ENCODE measurements at places on chromosomes 7 and 10.
A peak's percentile ranks its signal among the peaks of the same experiment; 100 is the strongest.

GRCh38 chr10:930625-931325, 730 bp downstream of the LARP4B start:
- peak; percentile 60 for DNase-seq

- DNase-seq = no peak
Observed at GRCh38 chr7:133773601-133774000, 353.5 kb upstream of the LRGUK start.

- DNase-seq = no peak
Observed at GRCh38 chr7:16404636-16405035, 16.7 kb downstream of the CRPPA start.

- no peak for DNase-seq
Observed at GRCh38 chr10:93280699-93281366, 201.3 kb downstream of the MYOF start.

- no peak for DNase-seq
Observed at GRCh38 chr7:28272461-28272877, 91.9 kb upstream of the JAZF1 start.

GRCh38 chr10:95295031-95295755, 4.4 kb upstream of the PDLIM1 start:
- peak; percentile 78 for DNase-seq

DNA sequence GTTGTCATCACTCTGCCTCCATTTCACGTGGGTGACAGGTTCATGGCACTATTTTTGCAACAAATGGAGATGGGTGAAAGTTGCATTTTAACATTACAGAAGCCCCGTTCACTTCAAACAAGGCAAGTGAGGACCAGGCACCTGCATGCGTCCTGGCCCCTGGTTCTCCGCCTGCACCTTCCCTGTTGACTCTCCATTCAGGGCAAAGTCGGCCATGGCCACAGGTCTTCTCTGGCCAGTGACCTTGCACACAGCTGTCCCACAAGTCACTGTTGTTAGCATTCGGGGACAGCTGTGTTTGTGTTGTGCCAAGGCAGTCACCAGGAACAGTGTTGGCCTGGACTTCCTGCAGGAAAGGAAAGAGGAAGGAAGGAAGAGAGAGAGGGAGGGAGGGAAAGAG, 554.9 kb downstream of the TCERG1L start:
- DNase-seq = no peak

DNA sequence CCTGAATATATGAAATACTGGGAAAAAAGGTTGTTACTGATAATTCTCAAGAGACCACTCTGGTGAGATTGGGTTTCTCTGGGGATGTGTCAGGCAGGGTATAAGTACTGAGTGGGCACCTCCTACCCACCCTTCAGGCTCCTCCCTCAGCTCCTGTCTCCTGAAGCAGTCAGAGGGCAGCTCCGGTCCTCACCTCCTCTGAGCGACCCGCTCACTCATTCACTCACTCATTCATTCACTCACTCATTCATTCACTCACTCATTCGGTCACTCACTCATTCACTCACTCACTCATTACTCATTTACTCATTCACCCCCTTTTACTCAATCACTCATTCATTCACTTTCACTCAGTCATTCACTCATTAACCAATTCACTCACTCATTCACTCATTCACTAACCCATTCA, 6.9 kb upstream of the PFKP start:
- no peak for DNase-seq

DNA sequence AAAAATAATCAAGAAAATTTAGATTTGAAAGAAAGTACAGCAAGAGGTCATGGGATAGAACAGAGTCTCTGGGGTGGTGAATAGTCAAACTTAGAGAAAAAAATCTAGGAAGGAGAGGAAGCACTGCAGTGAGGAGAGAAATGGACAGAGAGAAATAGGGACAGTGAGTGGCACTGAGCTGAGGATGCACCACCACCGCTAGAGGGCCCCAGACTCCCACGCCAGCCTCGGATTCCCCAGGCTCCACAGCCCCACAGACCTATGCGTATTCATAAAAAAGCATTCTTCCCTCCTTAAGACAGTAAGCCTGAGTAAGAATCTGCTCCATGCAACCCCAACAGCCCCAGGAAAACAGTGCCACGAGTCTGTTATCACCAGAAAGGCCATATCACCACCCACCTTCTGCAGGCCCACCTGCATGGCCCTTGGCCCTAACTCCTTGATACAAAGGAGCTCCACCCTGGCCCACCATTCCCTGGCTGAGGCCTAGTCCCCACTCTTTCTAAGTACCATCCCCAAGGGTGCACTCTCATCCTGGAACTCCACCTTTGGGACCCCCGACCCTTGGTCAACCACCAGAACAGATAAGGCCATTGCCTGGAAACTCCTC, 91.0 kb downstream of the ALOX5 start:
- DNase-seq = peak; percentile 83

- DNase-seq = no peak
Observed at GRCh38 chr7:148340438-148341280, 249.9 kb upstream of the C7orf33 start.

DNA sequence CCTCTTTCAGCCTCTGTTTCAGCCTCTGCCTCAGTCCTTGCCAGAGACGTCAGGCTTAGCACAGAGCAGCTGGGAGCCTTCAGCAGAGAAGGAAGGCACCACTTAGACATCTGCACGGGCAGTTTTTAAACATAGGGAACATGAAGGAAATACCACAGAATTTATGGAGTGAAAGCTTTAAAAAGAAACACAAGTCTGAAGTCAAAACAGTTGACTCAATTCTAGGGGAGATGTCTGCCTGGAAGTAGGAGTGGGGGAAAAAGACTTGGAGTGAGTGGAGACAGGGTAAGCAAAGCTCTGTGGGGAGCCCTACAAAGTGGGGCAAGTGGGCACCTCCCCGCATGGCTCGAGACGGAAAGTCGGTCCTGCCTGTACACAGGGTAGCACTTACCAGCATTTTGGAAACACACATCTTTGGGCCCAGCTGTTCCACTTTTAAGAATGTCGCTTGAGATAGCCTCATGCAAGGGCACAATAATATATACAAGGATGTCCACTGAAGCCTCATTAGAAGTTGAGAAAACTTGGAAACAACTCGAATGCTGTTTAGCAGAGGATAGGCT, 5.0 kb upstream of the TBXAS1 start:
- no peak for DNase-seq

DNA sequence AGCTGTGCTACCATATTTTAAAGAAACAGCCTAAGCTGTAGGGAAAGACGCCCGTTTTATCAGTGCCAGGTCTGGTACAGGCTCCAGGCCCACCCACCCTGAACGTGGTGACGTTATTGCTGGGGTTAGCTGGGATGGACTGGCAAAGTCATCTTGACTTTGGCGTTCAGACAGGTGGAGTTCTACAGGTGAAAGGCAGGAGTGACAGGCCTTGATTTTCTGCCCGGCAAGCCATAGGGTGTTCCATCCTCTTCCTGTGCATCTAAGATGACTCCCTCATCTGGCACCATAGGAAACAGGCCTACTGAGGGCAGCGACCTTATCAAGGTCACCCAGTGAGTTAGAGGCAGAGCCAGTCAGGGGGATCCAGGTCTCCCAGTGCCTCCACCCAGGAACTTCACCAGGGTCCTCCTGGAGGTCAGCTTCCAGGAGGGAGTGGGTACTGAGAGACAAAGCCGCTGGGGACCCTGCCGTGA, 41.6 kb downstream of the HK1 start:
- DNase-seq = no peak

DNA sequence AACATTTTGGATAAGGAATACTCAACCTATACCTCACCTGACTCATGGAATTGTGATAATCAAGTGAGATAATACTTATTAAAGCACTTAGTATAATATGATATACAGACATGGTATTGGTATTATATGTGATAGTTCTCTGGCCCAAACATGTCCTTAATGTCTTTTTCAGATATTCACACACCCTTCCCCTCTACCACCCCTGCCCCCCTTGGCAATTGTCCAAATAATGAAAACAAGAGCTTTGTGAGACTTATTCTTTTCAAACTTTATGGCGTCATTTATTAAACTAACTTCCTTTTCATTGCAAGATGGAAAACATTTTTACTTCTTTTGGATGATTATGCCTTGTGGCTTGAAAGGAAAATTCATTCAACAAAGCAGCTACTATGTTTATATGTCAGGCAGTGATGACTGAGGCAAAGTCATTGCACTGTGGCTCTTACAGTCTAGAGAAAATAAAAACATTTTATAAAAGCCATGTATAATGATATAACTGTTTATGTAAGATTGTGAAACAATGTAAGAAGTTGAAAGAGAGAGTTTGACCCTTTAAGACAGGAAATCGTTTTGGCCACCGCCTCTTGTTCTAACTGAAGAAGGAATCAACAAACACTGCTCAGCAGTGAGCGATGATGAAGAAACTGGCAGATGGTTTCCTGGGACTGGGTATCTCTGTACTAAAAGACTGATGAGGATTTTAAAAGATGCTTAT, 27.4 kb downstream of the MINPP1 start:
- DNase-seq = no peak

DNA sequence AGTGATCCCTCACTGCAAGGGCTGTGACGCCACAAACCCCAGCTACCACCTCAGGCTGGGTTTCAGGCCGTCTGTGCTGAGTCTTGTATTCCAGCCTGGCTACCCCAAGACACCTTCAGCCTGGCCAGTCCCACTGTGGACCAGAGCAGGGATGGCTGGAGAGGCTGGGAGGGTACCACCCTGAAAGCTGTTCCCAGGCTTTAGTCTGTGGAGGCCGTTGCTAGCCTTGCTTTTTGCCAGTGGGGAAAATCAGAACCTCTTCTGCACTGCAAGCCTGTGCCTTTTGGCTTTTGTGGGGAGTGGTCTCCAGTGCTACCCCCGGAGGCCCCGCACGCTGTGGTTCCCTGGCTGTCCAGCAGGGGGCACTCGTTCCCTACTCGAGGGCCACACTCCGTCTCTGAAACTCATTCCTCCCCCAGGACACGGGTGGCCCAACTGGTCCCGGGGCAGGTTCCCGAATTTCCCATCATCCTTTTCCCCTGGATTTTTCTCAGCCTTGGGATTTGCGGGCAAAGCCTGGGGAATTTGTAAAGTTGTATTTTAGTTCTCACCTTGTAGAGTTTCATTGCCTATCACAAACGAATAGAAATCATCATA, 128.4 kb upstream of the BTBD16 start:
- DNase-seq = peak; percentile 45

- DNase-seq = no peak
Observed at GRCh38 chr10:7397049-7398035, 13.5 kb downstream of the SFMBT2 start.

- no peak for DNase-seq
Observed at GRCh38 chr10:93630625-93631557, 18.6 kb downstream of the PDE6C start.

DNA sequence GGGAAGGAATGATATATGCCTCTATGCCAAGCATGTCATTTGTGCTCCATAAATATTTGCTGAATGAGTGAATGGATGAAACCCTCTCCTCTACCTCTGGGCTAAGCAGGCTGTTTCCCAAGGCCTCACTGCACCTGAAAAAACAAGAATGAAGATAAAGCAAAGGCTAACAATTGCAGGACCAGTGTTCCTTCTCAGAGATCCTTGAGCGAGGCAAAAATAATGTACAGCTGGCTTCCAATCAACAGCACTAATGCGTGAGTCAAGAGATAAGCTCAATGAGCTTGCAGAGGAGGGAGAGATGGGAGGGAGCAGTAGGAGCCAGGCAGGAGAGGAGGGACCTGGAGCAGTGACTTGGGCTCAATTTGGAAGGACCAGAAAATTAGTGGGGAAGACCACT, 144.5 kb upstream of the NFE2L3 start:
- no peak for DNase-seq

DNA sequence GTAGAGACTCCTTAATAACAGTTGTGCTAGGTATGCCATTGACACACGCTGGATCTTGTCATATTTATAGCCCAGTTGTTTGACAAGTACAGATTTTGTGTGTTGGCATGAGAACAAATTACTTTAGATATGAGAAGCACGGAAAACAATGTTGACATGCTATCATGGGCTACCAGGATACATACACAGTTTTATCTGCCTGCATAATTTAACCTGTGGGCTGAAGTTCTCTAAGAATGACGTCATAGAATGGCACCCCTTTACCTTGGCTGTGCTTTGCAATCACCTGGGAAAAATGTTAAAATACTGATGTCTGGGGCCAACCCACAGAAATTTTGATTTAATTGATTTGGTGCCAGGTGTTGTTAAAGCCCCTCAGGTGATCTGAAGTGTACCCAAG, 2.8 kb downstream of the PLA2G12B start:
- no peak for DNase-seq

DNA sequence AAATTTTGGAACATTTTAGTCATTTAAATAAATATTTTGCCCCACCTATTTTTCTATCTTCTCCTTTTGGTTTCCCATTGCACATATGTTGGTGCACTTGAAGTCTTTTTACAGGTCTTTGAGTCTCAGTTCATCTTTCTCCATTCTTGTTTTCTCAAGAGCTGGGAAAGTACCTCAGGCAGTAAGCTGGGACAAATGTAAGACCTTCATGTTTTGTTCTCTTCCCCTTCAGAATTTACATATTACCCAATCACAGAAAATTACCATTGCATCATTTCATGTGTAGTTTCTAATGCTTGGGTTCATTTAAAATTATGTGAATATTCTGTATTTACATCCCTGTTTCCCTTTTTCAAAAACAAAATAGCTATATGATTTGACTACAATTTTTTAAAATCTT, 1150.0 kb upstream of the POT1 start:
- DNase-seq = no peak

DNA sequence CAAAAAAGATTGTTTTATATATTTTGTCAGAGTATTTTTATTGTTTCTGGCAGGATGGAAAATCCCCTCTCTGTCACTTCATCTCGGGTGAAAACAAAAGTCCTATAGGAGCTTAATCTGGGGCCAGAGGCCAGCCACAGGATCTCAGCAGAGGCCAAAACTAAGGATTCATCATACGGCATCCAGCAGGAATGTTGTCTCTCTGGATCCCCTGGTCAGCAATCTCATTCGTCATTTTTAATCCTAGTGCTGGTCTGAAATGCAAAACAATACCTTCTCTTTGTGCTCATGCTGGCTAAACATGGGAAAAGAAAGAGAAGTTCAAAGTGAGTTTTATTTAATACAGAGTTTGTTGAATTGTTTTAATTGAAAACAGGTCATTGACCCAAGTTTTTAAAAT, 482.5 kb upstream of the AUTS2 start:
- no peak for DNase-seq

- DNase-seq = no peak
Observed at GRCh38 chr7:26156451-26157420, 4.7 kb downstream of the NFE2L3 start.

- no peak for DNase-seq
Observed at GRCh38 chr7:44318332-44318731, 7.1 kb downstream of the CAMK2B start.

GRCh38 chr7:464454-465401, 54.9 kb downstream of the PDGFA start:
- DNase-seq = peak; percentile 23

DNA sequence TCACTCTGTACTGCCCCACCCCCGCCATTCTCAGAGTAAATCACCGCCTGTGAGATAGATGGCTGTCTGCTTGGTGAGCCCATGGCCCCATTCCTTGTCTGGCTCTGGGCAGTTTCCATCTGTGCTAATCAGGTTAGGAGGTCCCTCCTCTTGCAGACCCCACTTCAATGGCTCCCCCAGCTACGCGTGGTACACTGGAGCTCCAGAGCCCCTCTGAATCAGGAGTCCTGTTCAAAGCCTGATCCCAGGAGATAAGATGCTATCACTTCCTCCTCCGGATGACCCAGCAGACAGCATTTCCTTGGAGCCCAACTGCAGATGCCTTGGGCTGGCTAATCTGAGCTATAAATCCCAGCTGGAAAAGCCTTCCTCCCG, 122.3 kb downstream of the SH3PXD2A start:
- DNase-seq = no peak
